Activated CD8-positive, alpha-beta memory T cell treated with anti-CD3 and anti-CD28 coated beads for 24 hours (primary cell): ENCODE measurements at places on chromosomes 2 and 18.
A peak's percentile ranks its signal among the peaks of the same experiment; 100 is the strongest.

DNA sequence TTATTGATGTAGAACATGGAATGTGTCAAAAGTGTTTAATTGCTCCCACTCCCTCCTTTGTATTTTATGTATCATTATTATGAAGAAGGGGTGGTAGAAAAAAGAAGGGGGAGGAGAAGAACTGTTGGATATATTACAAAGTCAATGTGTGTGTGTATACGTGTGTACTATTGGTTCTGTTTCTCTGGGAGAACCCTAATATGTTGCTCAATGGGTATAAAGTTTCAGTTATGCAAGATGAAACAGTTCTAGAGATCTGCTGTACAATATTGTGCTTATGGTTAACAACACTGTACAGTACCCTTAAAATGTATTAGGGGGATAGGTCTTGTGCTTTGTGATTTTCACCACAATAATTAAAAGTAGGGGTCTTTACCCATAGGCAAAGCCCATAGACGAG is 58.1 kb upstream of the ZC3H15 start:
- DNase-seq, result no peak

- DNase-seq, result peak; percentile 28
Observed at GRCh38 chr2:84901593-84902120, 3.8 kb upstream of the TMSB10 start.

GRCh38 chr18:68854786-68855391 is 57.0 kb downstream of the CCDC102B start:
- DNase-seq, result no peak

- peak; percentile 76 for DNase-seq
Observed at GRCh38 chr2:134127496-134127895, 126.4 kb upstream of the MGAT5 start.

DNA sequence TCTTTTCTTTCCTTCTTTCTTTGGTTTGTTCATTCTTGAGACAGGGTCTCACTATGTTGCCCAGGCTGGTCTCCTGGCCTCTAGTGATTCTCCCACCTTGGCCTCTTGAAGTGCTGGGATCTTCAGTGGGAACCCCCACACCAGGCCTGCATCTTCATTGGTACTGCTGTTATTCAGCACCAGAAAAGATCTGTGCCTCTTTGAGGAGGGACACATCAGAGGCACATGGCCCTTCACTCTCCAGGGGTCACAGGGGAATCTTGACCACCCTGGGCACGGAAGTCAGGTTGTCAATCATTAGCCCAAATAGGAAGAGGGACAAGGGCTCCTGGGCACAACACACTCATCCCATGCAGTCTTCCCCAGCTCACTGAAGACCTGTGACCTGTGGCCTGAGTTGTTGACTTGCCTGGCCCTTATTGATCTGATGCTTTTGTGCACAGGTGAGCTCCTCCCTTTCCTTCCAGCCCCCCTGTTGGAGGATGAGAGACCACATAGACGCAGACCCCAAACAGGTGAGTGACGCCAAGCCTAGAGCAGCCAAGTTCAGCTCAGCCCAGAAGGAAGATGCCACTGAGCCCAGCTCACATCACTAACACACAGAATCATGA is 33.0 kb upstream of the ODC1 start:
- DNase-seq, result no peak

- peak; percentile 38 for DNase-seq
Observed at GRCh38 chr2:105557021-105557920, 158.4 kb upstream of the FHL2 start.

DNA sequence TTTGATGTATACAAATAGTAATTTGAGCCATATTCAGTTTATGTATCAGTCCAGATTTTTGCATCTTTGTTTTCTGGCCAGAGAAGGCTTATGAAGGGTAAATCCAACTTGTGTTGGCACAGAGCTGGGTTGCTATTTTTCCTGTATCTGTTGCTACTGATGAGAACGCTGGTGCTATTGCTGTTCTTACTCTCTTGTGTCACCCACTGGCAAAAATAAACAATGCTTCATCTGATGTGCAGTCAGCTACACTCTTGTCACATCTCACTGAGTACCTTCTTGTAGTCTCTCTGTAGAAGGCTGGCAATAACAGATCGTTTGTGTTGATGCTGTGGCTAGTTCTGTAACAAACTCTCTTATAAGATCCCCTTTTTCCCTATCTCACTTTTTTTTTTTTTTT is 323.4 kb downstream of the CDH19 start:
- no peak for DNase-seq

DNA sequence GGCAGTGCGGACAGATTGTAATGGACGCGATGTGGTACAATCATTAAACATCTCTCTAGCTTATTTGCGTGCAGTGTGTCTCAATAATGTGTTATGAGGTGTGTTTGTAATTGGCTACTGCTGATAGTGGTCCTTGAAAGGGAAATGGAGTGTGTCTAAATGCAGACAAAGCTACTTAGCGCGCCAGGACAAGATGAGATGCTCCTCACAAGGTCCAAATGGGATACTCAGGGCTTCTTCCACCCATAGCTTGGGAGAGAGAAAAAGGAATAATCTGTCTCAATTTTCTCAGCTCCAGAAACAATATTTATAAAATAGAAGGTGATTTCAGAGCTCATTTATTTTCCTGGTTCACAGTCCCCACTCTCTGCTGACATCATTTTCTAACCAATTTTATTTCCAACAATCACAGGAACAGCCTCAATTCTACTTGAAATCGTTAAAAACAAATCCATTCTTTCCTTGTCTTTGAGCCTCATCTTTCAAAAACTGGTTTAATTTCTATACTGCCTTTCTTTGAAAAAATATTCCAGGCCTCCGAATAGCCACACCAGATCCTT is 28.5 kb downstream of the GALNT14 start:
- DNase-seq, result no peak

DNA sequence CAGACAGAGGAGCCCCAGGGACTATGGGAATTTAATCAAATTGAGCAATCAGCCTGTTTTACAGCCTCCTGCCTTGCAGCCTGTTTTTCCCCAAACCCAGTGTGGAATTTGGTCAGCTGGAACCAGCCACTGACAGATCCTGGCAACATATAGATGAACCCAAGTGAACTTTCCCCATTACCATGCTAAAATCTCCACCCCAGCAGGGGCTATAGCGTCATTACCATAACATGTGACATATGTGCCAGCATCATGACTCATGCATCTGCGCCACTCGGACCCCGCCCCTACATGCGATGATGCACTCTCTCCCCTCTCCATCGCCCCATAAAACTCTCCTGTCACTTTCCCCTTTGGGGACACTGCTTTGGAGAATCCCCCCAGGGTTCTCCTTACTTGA is 17.3 kb upstream of the FEZ2 start:
- DNase-seq, result no peak

GRCh38 chr2:33526132-33526531 is 49.7 kb downstream of the RASGRP3 start:
- no peak for DNase-seq

DNA sequence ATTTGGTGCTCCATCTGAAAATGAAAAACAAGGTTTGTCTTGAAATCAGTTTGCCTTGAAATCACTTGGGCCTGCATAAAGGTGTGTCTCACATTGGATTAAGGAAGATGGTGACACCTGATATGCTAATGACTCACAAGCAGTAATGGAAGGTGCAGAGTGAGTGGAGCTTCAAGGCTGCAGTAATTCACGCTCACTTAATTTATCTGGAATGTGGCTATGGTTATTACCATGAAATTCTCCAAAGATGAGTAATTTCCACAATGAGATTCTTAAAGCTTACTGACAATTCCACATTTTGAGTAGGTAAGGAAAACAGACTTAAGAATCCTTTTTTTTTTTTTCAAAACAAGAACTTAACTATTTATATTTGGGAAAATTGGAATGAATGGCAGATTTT is 156.8 kb downstream of the PAX3 start:
- DNase-seq, result no peak

DNA sequence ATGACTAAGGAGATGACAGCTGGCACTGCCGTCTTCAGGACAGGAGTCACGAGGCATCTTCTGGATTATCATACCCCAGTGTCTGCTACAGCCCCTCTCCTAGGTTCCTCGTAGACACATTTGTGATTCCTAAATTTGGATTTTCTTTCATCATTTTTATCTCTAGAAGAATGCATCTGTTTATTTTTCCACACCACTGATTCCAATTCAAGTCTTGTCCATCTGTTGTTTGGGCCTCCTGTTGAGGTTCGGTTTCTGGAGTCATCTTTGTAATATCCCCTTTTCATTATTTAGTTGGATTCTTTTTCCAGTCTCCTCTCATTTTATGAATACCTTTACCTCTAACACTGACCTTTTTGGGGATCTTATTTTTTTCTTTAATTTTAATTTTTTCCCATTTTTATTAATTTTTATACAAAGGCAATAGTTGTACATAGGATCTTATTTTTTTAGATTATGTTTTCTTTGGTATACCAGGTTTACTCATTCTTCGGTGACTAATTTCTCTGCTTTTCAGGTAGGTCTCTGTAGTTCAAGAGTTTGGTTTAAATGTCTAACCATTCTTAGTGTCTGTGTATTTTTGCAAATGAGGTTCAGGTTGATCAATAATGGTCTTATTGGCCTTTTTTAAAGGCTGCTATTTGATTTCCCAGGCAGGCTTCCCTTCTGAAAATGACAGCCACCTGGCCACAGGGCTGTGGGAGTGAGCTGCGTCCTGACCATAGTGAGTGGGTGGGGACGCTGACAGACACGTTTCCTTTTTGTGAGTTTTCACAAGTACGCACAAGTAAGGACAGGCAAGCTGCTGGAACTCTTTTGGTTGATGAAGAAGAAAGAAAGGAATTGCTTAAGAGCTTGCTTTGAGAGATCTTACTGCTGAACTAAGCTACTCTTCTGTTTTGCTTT is 34.5 kb downstream of the FARP2 start:
- no peak for DNase-seq

DNA sequence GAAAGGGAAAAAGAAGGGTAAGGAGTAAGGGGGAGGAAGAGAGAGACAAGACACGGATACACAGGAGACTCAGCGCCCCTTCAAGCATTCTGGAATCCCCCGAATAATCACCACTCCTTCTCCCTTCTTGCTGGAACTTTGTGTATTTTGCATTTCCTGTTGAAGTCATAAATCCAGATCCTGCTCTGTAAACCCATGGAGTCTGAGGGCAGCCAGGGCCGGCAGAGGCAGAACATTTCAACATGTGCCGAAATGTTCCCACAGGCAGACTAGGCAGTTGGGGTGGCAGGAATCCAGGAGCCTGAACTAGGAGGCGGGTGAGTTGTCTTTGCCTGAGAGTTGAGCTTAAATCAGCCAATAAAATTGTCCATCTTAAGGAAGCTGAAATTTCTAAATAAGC is 193.1 kb downstream of the SH3RF3 start:
- DNase-seq, result no peak

GRCh38 chr18:60739212-60739611 is 366.6 kb upstream of the MC4R start:
- no peak for DNase-seq

GRCh38 chr2:196487417-196487816 is 152.1 kb upstream of the CCDC150 start:
- DNase-seq, result no peak

DNA sequence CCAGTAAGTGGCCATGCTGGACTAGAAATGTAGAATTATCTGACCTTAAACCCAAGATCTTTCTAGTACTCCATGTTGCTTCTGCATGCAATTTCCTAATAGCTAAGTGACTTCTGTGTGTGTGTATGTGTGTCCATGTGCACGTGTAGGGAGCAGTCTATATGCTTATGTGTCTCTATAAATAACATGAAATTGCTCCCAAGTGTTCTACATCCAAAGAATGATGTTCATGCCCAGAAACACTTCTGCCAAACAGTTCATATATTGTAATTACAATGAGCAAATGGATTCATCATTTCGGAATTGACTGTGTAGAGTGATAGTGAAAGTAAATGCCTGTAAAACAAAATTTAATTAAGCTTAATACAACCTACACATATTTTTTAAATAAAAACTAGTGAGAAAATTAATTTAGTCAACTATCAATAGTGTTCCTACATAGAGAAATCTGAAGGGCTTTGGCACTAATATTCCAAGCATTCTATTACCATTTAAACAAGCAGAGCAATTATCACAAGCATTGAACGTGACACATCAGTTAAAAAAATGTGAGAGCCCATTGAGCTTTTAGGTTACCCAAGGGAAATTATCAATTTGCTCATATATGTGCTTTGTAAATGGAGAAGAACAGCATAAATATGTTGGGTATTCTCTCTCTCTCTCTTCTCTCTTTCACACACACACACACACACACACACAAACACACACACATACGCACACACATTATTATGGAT is 1067.4 kb downstream of the CNTNAP5 start:
- DNase-seq, result no peak

GRCh38 chr2:16319551-16320121 is 346.0 kb downstream of the CYRIA start:
- DNase-seq, result no peak

- no peak for DNase-seq
Observed at GRCh38 chr2:193187816-193188215, 993.1 kb upstream of the TMEFF2 start.

- no peak for DNase-seq
Observed at GRCh38 chr18:76544511-76545345, 49.7 kb upstream of the ZNF516 start.

GRCh38 chr2:73776869-73777519 is 2.9 kb downstream of the DUSP11 start:
- DNase-seq, result no peak
